Myometrial cell (primary cell): ENCODE measurements at places on chromosomes 6 and 20. TPM values are rescaled to one million over a fixed set of nuclear protein-coding genes. Genes with fewer than 3 reads are reported as not detected.

The PRKN gene
- 0.18 TPM in 1 of 2 replicates, not detected in the other for total RNA-seq

The WFDC10B gene
- not detected in 2 replicates for total RNA-seq

The MOXD1 gene
- 24.2 and 31.2 TPM in 2 replicates for total RNA-seq

The GMPR gene
- 2.0 and 4.4 TPM in 2 replicates for total RNA-seq

The KCNK17 gene
- not detected in 2 replicates for total RNA-seq

The DNMT3B gene
- 1.7 and 2.7 TPM in 2 replicates for total RNA-seq

The C6orf141 gene
- 7.5 and 7.6 TPM in 2 replicates for total RNA-seq

The FAM110A gene
- total RNA-seq, result 11.2 and 11.3 TPM in 2 replicates

The STX7 gene
- 16.4 and 21.1 TPM in 2 replicates for total RNA-seq

The MDFI gene
- total RNA-seq, result 0.86 TPM in 1 of 2 replicates, not detected in the other

The GCNT2 gene
- total RNA-seq, result not detected in 2 replicates
